ENCODE measurements at places on chromosomes 1 and 21. TPM values are rescaled to one million over a fixed set of nuclear protein-coding genes. Genes with fewer than 3 reads are reported as not detected.

OXCT2 gene
- not detected for total RNA-seq

ANGPTL3 gene
- not detected for total RNA-seq

CD247 gene
- 0.52 TPM for total RNA-seq

PTPN22 gene
- 1.0 TPM for total RNA-seq

OR2T11 gene
- total RNA-seq, result not detected

CFAP126 gene
- not detected for total RNA-seq

CRNN gene
- not detected for total RNA-seq

LTN1 gene
- 27.1 TPM for total RNA-seq

ACTN2 gene
- total RNA-seq, result 660 TPM

IQCC gene
- 2.6 TPM for total RNA-seq

OR6K6 gene
- not detected for total RNA-seq

SHISA4 gene
- total RNA-seq, result 50.1 TPM

ICOSLG gene
- 2.6 TPM for total RNA-seq

FMO3 gene
- not detected for total RNA-seq

PRRX1 gene
- total RNA-seq, result 127 TPM

PTGS2 gene
- 1.0 TPM for total RNA-seq

MFSD2A gene
- total RNA-seq, result 1.0 TPM

NR0B2 gene
- not detected for total RNA-seq

LAMC2 gene
- 0.52 TPM for total RNA-seq

SDC3 gene
- 8.9 TPM for total RNA-seq

BCAR3 gene
- total RNA-seq, result 14.6 TPM

C4BPA gene
- total RNA-seq, result 0.52 TPM

RGSL1 gene
- total RNA-seq, result not detected

B3GALT5 gene
- under 0.01 TPM for total RNA-seq

RNU1-4 gene
- total RNA-seq, result under 0.01 TPM

RYR2 gene
- 5.7 TPM for total RNA-seq

TMEM35B gene
- total RNA-seq, result 23.0 TPM

ZBTB17 gene
- total RNA-seq, result 23.5 TPM

NBPF12 gene
- total RNA-seq, result 9.9 TPM

TMEM125 gene
- 0.52 TPM for total RNA-seq

HMGN2 gene
- total RNA-seq, result 362 TPM

HSD11B1 gene
- not detected for total RNA-seq

A3GALT2 gene
- total RNA-seq, result not detected

C1orf56 gene
- 1.6 TPM for total RNA-seq

OVAAL gene
- not detected for total RNA-seq

ANKRD34A gene
- total RNA-seq, result under 0.01 TPM

PLEKHN1 gene
- total RNA-seq, result not detected

RAB25 gene
- total RNA-seq, result not detected

NOTCH2 gene
- total RNA-seq, result 101 TPM

CSMD2 gene
- 0.52 TPM for total RNA-seq
